DMS53 (cell line): ENCODE measurements at places on chromosomes 7 and 10.

DNA sequence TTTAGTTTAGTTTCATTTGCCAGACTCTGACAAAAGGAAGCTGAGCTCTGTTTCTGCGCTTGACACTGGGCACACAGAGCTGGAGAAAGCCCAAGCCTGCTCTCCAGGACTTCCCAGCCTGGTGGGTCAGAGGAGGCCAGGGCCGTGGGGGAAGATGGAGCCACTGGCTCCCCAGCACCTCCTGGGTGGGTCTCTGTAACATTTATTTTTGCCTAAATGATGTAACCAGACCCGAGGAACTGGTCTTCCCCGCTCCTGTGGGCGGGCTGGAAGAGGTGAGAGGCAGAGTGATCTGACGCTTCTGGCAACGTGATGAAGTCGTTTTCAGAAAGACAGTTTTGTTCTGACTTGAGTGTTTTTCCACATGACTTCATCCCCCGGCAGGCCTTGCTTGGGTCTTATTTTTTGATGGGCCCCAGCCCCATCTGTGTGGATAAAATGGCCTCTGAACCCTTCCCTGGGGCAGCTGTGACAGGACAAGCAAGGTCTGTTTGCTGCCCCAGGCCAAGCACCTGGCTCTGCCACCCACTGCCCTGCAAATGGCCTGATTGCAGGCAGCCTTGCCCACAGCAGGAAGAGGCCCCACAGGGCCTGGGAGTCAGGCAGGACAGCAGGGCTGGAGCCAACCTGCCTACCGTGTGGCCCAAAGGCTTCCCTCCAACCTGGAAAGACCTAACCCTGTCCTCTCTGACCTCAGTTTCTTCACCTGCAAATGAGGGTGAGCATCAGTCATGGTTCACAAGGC, 304.9 kb upstream of the ZMIZ1 start:
- no peak for DNase-seq

DNA sequence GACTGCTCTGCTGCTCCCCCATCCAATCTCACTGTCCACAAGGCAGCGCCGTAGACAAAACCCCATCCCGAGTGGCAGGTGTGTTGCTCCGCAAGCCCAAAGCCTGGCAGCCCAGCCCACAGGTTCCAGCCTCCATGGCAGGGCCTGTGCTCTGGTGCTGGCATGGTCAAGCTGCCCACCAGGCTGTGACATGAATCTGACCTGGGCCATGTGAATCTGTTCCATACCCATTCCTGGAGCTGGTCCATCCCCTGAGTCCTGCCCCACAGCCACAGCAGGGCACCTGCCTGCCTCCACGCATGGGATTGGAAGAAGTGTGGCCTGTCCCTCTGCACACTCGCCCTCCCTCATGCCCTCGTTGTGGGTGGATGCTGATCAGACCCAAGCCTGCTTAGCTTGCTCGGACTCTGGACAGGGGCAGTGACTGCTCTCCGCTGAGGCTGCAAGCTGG, 128.8 kb downstream of the PTPN20 start:
- no peak for DNase-seq

GRCh38 chr7:13442226-13442625, 547.2 kb downstream of the ETV1 start:
- no peak for DNase-seq

GRCh38 chr7:25543210-25543609, 314.9 kb upstream of the NPVF start:
- no peak for DNase-seq

DNA sequence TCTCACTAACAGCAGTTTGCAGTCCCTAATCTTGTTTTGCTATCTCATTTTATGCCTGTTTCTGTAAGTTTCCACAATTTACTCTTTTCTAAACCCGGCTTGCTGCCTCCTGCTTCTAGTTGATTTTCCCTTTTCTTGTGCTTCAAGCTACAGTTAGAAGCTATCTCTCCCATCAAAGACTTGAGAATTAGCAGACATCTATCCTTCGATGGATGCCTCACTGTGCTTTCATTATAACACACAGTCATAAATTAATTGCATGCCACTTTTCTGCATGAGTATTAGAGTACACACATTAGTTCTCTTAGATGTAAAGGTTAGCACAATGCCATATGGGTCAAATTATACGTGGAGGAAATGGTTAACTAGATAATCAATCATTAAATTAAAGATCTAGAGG, 48.7 kb downstream of the SEMA3A start:
- peak; percentile 19 for DNase-seq

DNA sequence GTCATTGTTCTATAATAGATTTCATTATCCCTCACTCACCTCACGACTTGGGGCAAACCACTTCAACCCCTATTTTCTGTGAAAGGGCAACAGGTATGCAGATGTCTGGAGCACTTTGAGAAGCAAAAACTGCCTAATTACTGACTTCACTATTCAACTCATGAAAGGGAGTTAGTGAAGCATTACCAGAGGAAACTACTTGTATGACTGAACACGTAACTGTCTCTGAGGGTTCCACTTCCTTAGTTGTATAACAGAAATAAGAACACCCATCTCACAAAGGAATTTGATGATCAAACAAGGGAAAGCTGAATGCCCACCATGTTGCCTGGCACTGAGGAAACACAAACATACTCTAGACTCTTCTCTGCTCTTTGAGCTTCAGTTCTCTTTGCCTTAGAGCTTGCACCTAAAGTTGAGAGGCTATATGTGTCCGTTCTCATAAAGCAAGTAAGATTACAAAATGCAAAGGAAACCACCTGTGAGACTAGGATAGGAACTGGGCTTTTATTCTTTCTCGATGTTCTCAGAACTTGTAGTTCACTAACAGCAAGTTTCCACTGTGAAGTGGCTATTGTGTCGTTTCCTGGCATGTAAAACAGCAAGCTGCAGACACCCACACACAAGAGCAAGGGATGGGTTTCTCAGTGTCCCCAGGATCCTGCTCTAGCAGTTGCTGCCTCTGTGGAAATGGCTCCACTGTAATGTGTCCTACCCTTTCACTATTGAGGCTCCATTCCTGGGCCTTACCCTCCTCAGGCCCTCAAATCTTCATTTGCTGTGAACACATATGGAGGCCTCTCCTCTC, 2.6 kb downstream of the TMEM243 start:
- no peak for DNase-seq

GRCh38 chr7:69104023-69104422, 494.3 kb upstream of the AUTS2 start:
- DNase-seq = no peak

GRCh38 chr7:139038691-139039090, 2.8 kb upstream of the ZC3HAV1L start:
- no peak for DNase-seq

GRCh38 chr10:48469516-48470020, 135.3 kb downstream of the ARHGAP22 start:
- DNase-seq = no peak

- peak; percentile 92 for DNase-seq
Observed at GRCh38 chr10:97701438-97702069, 12.0 kb upstream of the MARVELD1 start.

DNA sequence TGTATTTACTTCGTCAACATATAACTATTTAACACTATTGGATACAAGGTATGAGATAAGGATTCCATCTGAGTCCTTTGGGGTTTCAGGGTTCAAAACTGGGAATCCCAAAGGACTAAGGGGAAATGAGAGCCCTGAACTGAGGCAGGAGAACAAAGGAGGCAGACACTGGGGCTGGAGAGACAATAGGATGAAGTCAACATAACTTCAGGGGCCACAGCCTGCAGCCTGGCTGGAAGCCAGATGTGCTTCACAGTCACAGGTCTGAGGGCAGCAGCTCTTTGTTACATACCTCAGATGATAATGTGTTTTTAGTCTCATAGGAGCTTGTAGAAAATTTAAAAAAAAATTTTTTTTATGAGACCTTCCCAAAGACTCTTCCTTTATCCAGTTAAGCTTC, 73.3 kb downstream of the NRF1 start:
- DNase-seq = peak; percentile 59

- DNase-seq = no peak
Observed at GRCh38 chr7:46294381-46294780, 373.3 kb upstream of the IGFBP3 start.

DNA sequence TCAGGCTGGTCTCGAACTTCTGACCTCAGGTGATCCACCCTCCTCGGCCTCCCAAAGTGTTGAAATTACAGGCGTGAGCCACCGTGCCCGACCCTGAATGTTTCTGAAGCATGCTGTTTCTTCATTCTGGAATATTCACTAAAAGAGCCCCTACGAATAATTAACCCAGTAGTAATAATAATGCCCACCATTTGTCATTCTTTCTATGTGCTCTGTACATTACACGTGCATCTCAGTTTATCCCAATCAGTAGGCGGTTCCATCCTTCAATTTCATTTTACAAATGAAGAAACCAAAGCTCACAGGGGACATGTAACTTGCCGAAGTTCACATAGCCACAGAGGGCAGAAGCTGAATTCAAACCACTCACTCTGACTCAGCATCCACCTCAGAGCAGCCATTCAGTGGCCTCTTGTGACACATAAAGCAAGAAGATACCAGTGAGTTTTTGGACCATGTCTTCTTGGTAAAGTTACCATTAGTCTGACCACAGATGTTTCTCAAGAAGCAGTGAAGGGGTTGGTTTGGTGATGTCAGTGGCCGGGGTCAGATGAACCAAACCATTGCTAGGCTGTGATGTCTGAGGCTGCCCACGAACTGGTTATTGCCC, 71.9 kb upstream of the DUSP5 start:
- DNase-seq = peak; percentile 73

DNA sequence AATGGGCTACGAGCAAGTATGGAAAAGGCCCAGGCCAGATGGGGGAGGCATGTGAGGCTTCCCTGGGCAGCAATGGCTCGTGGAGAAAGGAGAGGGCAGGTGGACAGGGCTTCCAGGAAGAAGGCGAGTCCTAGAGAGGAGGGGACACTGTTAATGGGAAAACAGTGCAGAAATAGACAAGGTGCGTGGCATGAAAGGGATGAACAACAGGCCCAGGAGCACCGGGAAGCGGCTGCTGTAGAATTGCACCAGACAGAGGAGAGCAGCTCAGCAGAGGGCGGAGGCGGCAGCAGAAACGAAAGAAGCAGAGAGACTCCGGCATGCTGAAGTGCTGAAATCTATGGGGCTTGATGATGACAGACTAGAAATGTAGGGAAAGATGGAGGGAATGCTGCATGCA, 102.1 kb downstream of the PIP4K2A start:
- no peak for DNase-seq
